ENCODE measurements at places on chromosomes 11 and 22.

DNA sequence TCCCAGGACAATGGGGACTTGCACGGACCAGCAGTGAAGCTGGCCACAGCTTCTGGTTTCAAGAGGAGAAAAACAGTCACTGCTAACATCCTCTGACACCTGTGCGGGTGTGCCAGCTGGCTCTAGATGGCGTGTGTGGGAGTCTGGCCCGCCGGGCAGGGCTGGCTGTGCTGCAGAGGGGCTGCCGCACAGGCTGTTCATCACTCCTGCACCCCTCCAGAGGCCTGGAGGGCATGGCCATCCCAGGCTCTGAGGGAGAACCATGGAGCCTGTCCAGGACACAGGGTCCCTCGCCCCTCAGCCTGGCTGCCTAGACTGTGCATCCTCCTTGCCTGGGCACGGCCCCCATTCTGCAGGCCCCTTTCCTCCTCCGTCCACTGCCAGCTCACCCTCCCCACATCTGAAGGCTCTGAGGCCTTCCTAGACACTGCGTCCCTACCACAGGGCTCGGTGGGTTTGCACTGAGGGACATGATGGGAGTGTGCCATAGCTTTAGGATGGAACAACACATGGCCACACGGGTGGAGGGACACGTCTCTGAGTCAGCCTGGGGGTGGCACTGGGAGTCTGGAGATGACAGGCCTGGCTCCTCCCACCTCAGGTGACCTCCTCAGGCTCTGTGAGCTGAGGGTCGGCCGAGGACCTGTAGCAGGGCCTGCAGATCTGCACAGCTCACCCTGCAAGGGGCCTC lies 42.1 kb upstream of the GNB1L start:
- no peak for DNase-seq

DNA sequence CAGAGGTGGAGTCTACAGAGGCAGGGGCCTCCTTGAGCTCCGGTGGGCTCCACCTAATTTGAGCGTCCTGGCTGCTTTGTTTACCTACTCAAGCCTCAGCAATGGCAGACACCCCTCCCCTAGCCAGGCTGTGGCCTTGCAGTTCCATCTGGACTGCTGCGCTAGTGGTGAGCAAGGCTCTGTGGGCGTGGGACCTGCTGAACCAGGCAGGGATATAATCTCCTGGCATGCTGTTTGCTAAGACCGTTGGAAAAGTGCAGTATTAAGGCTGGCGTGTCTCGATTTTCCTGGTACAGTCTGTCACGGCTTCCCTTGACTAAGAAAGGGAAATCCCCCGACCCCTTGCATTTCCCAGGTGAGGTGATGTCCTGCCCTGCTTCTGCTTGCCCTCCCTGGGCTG lies 77.7 kb downstream of the GDPD4 start:
- DNase-seq: no peak

- peak; percentile 45 for DNase-seq
Observed at GRCh38 chr11:66277471-66278362, at the start of gene CNIH2. Gene CNIH2 (plus strand): TSS chr11:66278175. CDS start chr11:66278457, 282 bp downstream.

- no peak for DNase-seq
Observed at GRCh38 chr11:122020902-122021301, 95.1 kb downstream of the BLID start.

DNA sequence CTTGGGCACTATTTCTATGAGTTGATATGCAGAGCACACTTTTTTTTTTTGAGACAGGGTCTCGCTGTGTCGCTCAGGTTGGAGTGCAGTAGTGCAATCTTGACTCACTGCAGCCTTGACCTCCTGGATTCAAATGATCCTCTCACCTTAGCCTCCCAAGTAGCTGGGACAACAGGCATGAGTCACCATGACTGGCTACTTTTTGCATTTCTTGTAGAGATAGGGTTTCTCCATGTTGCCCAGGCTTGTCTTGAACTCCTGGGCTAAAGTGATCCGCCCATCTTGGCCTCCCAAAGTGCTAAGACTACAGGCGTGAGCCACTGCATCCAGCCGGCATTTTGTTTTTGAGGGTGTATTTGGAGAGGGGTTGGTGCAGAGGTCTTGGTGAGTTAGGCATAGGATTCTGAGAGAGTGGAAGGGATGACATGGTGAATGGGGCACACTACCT lies 29.9 kb upstream of the MTCH2 start:
- DNase-seq: no peak

- DNase-seq: no peak
Observed at GRCh38 chr11:117629146-117629545, 167.9 kb downstream of the DSCAML1 start.

DNA sequence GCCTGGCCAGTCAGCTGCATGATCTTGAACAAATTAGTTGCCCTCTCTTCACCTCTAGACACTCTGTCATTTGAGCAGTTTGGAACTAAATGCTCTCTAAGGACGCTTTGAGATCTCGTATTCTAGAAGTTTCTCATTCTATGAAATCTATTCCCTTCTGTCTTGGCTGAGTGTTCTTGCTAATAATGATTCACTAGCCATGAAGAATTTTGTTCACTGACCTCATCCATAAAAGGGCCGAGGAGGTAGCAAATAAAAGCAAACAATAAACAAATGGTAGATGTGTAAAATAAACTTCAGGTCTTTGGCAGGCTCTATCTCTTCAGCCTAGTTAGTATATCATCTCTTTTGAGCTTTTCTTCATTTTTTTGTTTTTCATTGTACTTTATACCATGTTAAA lies 76.6 kb downstream of the USP35 start:
- no peak for DNase-seq

- no peak for DNase-seq
Observed at GRCh38 chr22:19060356-19061009, 61.7 kb downstream of the DGCR2 start.

DNA sequence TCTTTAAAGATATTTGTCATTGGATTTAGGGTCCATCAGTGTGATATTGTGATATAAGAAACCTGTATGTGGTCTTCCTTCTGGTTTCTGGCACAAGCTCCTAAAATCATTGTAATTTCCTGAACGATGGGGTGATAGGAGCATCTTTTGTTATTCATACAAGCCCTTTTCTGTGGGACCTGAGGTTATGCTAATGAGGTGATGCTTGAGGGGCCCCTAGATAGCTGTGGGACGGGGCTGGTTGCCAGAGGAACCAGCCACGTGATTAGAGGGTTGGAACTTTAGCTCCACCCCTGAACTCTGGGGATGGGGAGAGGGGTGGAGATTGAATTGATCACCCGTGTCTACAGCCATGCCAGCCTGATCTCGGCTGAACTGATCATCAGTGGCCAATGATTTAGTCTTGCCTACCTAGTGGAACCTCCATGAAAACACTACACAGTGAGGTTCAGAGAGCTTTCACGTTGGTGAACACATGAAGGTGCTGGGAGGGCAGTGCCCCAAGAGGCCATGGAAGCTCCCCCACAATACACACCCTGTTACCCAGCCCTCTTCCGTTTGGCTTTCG lies 62.8 kb downstream of the BCR start:
- DNase-seq: peak; percentile 80

DNA sequence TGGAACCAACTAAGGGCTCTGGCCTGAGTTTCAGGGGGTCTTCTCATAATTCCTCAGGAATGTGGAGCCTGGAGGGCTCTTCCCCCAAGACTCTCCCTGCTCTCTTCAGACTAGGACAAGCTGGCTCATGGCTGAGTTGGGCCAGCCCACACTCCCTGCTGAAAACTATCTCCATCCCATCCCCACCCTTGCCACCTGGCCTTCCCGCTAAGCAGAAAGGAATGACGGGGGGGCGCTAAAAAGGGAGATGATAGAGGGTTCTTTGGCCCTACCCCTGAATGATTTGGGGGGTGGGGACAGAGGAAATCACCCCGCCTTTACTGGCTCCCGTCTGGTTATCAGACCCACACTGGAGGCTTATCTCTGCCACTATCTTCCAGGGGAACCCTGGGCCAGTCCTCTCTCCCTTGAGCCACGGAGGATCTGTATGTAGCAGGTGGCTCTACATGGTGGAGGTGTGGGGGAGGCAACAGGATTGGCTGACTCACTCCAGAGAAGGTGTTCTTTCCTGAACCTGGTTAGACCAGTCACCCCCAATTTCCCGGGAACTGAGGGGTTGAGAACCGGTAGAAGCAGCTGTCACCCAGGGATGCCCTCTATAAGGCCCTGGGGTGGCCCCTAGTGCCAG lies 5.7 kb downstream of the SMTN start:
- no peak for DNase-seq

- DNase-seq: no peak
Observed at GRCh38 chr22:40509401-40510134, 127.0 kb downstream of the MRTFA start.

DNA sequence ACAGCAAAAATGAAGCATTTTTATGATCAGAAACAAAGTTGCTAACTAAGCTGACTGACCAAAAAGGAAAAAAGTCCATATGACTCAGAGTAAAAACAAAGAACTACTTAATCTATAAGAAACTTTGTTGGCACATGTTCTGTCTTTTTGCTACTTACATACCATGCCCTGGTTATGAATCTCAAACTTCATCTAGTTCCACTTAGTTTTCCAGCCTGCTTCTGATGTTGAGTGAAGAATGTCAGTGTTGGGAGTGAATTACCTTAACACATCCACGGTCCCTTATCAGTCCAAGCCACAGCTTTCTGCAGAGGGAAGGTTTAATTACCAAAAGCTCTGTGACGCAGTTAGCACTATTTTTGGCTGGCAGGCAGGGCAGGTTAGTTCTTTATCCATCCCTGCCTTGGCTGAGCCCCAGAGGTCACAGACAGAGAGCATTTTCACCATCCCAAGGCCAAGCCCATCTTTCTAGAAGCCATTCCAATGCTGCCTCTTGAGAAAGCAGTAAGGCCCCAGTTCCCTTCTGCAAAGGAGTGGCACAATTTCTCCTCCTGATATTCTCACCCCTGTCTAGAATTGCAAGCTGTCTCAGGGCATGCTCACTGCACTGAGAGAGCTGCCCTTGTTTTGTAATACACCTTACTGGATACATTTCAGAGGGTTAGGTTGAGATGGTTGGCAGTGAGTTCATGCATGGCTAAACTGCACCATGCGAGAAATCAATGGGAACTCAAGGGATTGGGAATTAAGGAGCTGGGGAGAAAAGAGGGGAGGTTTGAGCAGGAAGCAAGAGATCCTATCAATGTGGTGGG lies 67.1 kb downstream of the SLC1A2 start:
- DNase-seq: no peak

GRCh38 chr22:42202669-42203068 lies 67.8 kb downstream of the TCF20 start:
- DNase-seq: peak; percentile 67

DNA sequence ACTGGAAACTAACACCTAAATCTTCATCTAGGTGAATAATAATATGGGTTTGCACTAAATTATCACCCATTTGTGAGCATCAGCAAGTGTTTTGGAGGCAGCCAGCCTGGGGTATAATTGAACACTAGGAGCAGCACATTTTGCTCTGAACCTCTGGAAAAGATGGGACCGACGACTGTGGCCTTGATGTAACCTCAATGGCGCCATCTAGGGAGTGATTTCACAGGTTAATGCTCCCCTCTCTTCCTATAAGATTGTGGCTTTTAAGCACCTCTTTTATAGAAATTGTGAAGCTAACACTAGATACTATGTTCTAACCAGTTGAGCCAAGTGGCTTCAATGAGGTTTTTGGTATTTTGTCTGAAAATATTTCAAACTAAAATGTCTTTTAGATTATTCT lies 203.7 kb downstream of the NELL1 start:
- no peak for DNase-seq

DNA sequence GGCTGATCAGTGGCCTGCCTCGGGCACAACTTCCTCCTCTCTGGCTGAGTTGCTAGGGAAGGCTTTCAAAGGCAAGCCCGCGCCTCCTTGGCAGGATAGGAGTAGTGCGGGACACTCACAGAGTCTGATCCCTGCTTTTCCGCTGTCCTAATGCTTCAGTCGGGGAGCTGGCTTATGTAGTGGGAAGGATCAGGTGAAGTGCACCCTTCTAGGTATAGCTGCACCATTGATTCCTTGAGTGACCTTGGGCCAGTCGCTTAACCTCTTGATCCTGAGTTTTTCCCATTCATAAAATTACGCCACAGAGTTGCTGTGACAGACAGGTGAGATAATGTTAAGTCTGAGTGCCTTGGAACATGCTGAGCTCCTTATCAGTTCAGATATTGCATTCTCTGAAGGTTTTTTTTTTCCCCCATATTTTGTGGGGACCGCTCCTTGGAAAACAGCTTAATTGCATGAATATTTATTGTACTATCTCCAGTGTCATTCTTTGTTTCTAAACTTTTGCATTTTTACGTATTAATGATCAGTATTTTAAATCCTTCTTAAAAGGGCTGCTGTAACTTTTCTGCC lies 961 bp downstream of the IPO7 start:
- no peak for DNase-seq

DNA sequence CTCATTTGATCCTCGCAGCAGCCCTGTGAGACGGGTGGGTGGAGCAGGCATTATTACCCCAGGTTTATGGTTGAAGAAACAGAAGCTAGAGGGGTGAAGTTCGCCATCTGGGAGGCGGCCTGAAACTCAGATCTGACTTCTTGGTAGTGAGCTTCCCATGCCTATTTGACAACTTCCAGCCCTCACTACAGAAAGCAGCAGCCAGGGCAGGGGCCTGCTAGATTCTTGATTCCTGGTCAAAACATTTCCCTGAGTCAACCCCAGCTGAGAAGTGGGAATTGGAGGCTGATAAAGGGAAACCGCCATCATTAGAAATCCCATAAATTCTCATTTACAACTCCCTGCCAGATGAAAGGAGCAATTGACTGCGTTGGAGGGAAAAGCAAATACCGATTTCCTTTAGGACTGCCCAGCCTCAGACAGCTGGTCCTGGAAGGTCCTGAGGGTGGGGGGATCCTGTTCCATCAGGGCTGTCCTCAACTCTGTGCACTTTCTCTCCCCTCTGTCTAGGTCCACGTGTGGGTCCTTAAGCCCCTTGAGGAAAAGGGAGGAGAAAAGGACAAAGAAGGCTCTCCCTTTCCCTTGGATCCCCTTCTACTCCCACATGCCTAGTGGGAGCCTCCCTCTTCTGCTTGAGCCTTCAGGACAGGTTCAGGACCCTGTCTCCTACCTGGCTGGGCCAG lies 10.2 kb upstream of the NECTIN1 start:
- no peak for DNase-seq

DNA sequence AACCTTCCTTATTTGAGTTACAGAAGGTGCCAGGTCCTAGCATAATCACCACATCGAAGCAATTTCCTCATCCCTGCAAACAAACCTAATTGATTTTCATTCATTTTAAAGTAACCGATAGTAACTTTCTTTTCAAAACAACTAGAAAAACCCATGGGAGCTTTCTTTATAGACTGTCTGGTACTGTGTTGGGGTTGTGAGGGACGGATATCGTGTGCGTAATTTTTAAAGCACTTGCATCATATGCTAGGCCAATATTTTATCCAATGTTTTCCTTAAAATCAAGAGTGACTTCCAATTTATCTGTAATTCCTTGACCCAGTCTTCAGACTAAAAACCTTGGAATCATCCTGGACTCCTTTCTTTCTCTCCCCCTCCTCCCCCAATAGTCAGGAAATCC lies 271.5 kb upstream of the SESN3 start:
- DNase-seq: no peak

- DNase-seq: no peak
Observed at GRCh38 chr11:67584205-67584880, 731 bp downstream of the GSTP1 start.

DNA sequence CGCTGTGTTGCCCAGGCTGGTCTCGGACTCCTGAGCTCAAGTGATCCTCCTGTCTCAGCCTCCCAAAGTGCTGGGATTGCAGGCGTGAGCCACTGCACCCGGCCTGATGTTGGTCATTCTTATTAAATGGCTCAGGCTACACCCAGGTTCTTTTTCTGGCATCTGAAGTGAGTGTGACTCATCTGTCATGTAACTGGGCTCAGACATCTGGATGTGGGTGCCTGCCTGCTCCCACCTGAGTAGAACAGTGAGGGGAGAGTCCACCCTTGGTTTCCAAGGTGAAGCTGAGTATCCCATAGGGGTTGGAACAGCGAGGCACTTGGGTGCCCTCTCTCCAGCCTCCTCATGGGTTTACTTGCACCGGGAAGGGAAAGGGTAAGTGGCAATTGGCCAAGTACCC lies 36.7 kb upstream of the EIF3D start:
- no peak for DNase-seq

All from CD4-positive, alpha-beta T cell treated with Interleukin-2 at 100 ng/mL for 4 hours (primary cell).